ENCODE measurements at places on chromosomes 3 and 15. TPM values are rescaled to one million over a fixed set of nuclear protein-coding genes. Genes with fewer than 3 reads are reported as not detected.

SEMA6D gene
- 36.1 TPM for polyA plus RNA-seq

CIP2A gene
- polyA plus RNA-seq: 20.5 TPM

POTEB gene
- polyA plus RNA-seq: not detected

CPA3 gene
- polyA plus RNA-seq: 0.45 TPM

DLL4 gene
- 8.4 TPM for polyA plus RNA-seq

SERPINI2 gene
- polyA plus RNA-seq: 0.92 TPM

GABRR3 gene
- not detected for polyA plus RNA-seq

ADCY5 gene
- 14.7 TPM for polyA plus RNA-seq

BSN gene
- polyA plus RNA-seq: 2.4 TPM

GREM1 gene
- polyA plus RNA-seq: 0.27 TPM

CCR2 gene
- 1.9 TPM for polyA plus RNA-seq

KBTBD13 gene
- not detected for polyA plus RNA-seq

RTP3 gene
- not detected for polyA plus RNA-seq

KLHL24 gene
- polyA plus RNA-seq: 45.3 TPM

CATSPER2 gene
- 14.4 TPM for polyA plus RNA-seq

SH2D7 gene
- polyA plus RNA-seq: 0.81 TPM

C3orf80 gene
- polyA plus RNA-seq: 0.62 TPM

TMEM212 gene
- polyA plus RNA-seq: not detected

UACA gene
- 93.6 TPM for polyA plus RNA-seq

MYD88 gene
- polyA plus RNA-seq: 28.1 TPM

WDR93 gene
- 1.9 TPM for polyA plus RNA-seq

ISLR2 gene
- polyA plus RNA-seq: 0.31 TPM

ZNF662 gene
- polyA plus RNA-seq: 44.1 TPM

ERC2 gene
- polyA plus RNA-seq: 3.4 TPM

CLRN1 gene
- not detected for polyA plus RNA-seq

PRSS50 gene
- 1.4 TPM for polyA plus RNA-seq

DUOX1 gene
- polyA plus RNA-seq: 6.9 TPM

RBP2 gene
- 0.44 TPM for polyA plus RNA-seq

C3orf20 gene
- polyA plus RNA-seq: 0.27 TPM

PLA2G4E gene
- polyA plus RNA-seq: not detected

GUCA1C gene
- not detected for polyA plus RNA-seq

TF gene
- 3.9 TPM for polyA plus RNA-seq

ARPP19 gene
- polyA plus RNA-seq: 132 TPM

ROBO1 gene
- polyA plus RNA-seq: 110 TPM

OSTN gene
- polyA plus RNA-seq: 8.3 TPM

GPR87 gene
- 0.08 TPM for polyA plus RNA-seq

CRABP1 gene
- 49.0 TPM for polyA plus RNA-seq

FGF7 gene
- polyA plus RNA-seq: 16.3 TPM

DISP2 gene
- 0.92 TPM for polyA plus RNA-seq

MYO5C gene
- polyA plus RNA-seq: 16.2 TPM

KCNMB2 gene
- 28.6 TPM for polyA plus RNA-seq

PLSCR5 gene
- not detected for polyA plus RNA-seq

ST3GAL6 gene
- polyA plus RNA-seq: 65.3 TPM

GP9 gene
- polyA plus RNA-seq: 1.5 TPM

IRAK2 gene
- 1.2 TPM for polyA plus RNA-seq

APBA2 gene
- polyA plus RNA-seq: 11.7 TPM

ALG1L2 gene
- 2.6 TPM for polyA plus RNA-seq

SOX2 gene
- 0.37 TPM for polyA plus RNA-seq

UNC45A gene
- polyA plus RNA-seq: 66.6 TPM

AMT gene
- polyA plus RNA-seq: 47.9 TPM

FETUB gene
- polyA plus RNA-seq: 0.48 TPM

LRRC2 gene
- polyA plus RNA-seq: 2.1 TPM

ANKRD34C gene
- 0.06 TPM for polyA plus RNA-seq

GNAT1 gene
- not detected for polyA plus RNA-seq

UROC1 gene
- polyA plus RNA-seq: 0.13 TPM

PLS1 gene
- polyA plus RNA-seq: 25.0 TPM

ZNF385D gene
- polyA plus RNA-seq: 12.2 TPM

CACNA2D2 gene
- polyA plus RNA-seq: 15.8 TPM
